ENCODE measurements at places on chromosomes 5 and 9. TPM values are rescaled to one million over a fixed set of nuclear protein-coding genes. Genes with fewer than 3 reads are reported as not detected.

The EGFL7 gene
- total RNA-seq: 53.9 TPM

The AGGF1 gene
- 15.0 TPM for total RNA-seq

The GRHPR gene
- total RNA-seq: 171 TPM

The ARHGEF37 gene
- 1.9 TPM for total RNA-seq

The GABRA6 gene
- not detected for total RNA-seq

The PHF24 gene
- total RNA-seq: 0.39 TPM

The IRX2 gene
- total RNA-seq: 2.1 TPM

The ENTPD2 gene
- 2.4 TPM for total RNA-seq

All from A549 treated with Mapracorat at 1 μM for 4 hours (cell line).